Non-pigmented ciliary epithelial cell (primary cell): ENCODE measurements at places on chromosomes 3 and 15.

GRCh38 chr3:138184994-138185393 lies 2.1 kb upstream of the ARMC8 start:
- no peak for DNase-seq

- DNase-seq = no peak
Measured at GRCh38 chr15:64772964-64773363, 2.4 kb downstream of the RBPMS2 start.

- DNase-seq = no peak
Measured at GRCh38 chr3:107845380-107846278, 245.2 kb downstream of the CD47 start.

- DNase-seq = no peak
Measured at GRCh38 chr3:105826778-105827634, 41.8 kb downstream of the CBLB start.
